G401 (cell line): ENCODE measurements at places on chromosomes 6 and 20. TPM values are rescaled to one million over a fixed set of nuclear protein-coding genes. Genes with fewer than 3 reads are reported as not detected.

GRCh38 chr6:75246386-75246785 lies 2.8 kb upstream of the COX7A2 start:
- no peak for DNase-seq

- peak; percentile 12 for DNase-seq
These were observed 520.8 kb downstream of the EPM2A start for GRCh38 chr6:145214570-145214969.

- DNase-seq: peak; percentile 82
These were observed 241.9 kb upstream of the MOCS1 start for GRCh38 chr6:40176152-40176551.

DNA sequence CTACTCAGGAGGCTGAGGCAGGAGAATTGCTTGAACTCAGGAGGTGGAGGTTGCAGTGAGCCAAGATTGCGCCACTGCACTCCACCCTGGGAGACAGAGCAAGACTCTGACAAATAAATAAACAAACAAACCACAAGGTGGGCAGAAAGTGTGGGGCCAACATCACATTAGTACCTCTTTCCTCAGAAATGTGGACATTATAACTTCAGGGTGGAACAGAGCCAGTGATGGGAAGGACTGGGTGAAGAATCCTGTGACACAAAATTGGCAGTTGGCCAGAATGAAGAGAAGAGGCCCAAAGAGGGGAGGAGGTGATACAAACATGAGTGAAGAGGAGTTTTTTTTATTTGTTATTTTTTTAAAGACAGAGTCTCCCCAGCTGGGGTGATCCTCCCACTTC lies 50.6 kb downstream of the NUP153 start:
- no peak for DNase-seq

ZNF311 gene
- not detected in 2 replicates for total RNA-seq

EPB41L1 gene
- 12.9 and 22.7 TPM in 2 replicates for total RNA-seq

ACTR5 gene
- total RNA-seq: 10.9 and 28.1 TPM in 2 replicates

ACAT2 gene
- 46.7 and 79.7 TPM in 2 replicates for total RNA-seq

- no peak for DNase-seq
These were observed 28.1 kb downstream of the TOX2 start for GRCh38 chr20:43942667-43943285.

SFTA2 gene
- total RNA-seq: not detected in 2 replicates

GRCh38 chr6:125164696-125165095 lies 11.1 kb downstream of the TPD52L1 start:
- DNase-seq: no peak

- no peak for DNase-seq
These were observed 42.9 kb downstream of the TMEM244 start for GRCh38 chr6:129818251-129818650.

DNA sequence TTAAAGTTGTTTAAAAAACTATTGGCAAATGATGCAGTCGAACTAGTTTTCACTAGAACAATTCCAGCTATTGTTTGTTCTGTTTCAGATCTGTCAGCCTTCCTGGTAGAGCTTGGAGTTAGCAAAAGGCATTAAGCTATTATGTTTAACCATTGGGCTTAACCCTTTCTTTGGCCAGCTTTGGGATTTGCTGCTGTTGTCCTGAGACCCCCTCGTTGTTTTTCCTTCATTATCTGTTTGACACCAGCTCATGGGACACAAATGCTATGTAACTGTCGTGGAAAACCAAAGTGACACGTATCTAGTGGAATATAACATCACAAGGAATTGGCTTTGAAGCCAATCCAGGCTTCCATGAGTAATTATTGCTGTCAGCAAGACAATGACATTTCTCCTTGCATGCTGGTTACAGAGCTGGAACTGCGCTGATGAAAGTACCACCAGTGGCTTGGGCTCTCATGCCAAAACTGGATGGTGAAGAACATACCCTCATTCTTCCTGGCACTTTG lies 96.0 kb downstream of the EYA2 start:
- DNase-seq: no peak

DNA sequence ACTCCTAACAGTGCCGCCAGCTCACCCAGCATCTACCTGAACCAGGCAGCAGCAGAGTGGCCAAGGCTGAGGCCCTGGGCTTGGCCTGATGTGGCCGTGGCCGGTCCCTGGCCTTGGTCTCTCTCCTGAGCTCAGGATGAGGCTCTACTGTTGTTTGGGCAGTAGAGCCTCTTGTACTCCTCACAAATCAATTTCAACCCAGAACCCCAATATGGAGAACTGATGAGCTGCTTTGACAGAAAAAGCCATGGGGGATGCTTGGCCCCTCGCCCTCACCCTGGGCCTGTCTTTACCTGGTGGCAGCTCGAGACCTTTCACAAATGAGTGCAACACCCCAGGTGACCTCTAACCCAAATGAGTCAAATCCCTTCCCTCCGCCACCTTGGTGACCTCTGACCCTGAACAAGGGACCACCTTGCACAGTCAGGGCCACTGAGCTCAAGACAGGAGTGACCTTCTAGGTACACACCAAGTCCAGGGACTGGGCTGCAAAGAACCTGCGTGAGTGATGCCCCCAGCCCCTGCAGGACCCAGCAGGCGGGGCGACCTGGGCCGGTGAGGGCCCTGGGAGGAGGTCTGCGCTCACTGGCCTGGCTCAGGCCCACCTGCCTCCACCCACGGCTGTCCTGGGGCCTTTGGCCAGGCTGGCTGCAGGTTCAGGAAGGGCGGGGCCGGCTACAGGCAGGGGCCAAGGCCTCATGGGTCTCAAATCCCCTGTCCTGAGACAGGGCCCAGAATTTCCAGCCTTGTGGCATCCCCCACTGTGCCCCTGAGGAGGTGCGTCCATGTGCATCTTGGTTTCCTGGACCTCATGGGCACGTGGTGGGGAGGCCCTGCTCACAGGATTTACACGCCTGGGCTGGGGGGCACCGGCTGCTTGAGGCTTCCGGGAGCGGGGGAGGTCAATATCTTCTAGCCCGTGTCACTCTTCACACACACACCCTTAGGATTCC lies 30.2 kb downstream of the PSMG4 start:
- DNase-seq: no peak

DNA sequence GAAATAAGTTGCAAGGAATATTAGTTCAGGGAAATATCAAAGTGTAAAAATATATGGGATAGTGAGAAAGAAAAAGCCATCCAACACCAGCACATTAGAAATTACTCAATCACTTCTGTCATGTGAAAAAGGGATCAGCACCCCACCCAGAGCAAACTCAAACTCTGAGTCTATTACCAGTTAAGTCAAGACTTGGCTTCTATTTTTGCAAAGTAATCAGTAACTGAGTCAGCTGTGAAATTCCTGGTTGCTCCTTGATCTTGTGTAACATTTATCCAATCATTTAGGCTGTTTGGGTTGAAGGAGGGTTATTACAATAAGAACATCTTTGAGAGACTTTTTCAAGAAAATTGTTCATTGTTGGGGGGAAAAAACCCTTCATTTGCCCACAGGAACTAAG lies 51.2 kb downstream of the SLC22A23 start:
- no peak for DNase-seq

DNA sequence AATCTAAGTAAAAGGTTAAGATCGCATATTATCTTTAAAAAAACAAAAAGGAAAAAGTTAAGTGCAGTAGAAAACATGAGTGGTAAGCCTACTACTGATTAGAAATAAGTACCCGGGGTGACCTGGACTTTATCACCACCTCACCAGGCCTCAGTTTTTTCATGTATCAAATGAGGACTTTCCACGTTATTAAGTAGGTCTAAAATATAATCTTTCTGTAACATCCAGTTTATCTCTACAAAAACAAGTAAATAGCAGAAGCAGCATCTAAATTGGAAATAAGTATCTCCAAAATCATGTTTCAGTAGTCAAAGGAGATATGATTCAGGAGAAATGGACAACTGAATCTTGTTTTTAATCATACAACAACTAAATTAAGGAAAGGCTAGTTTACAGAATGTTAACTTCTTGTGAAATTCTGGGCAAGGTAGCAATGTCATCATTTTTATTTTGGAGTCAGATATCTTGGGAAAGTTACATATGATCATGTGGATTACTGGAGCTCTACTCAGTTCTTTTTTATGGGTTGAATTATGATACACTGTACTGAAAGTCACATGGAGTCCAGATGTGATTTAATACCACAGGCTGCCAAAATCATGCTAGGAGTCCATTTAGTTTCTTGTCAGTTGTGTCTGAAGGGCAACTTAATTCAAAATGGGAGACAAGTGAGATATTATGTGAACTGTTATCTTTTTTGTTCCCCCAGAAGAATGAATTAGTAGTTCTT lies 114.7 kb upstream of the PRL start:
- no peak for DNase-seq

- DNase-seq: peak; percentile 5
These were observed 636.0 kb downstream of the BCKDHB start for GRCh38 chr6:80742481-80742880.

DNA sequence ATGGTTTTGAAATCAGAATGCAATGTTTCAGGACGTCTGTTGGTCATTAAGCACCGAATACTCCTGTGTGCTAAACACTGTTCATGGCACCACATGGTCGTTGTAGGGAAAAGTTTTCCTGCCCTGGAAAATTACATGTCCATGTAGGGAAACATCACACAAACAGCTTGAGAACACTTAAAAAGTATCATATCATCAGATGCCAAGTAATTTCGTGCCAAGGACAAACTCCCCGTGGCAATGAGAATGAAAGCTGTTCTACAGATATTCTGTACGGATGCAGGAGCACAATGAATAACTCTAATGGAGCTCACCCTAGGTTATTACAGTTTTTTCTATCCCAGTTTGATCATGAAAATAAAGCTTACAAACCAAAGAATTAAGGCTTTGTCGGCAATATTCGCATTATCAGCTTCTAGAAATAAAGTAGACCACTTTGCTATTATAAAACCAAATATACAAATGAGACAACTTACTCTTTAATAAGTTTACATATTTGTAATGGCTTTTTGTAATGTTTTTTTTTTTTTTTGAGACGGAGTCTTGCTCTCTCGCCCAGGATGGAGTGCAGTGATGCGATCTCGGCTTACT lies 4.6 kb upstream of the DST start:
- peak; percentile 32 for DNase-seq

DNA sequence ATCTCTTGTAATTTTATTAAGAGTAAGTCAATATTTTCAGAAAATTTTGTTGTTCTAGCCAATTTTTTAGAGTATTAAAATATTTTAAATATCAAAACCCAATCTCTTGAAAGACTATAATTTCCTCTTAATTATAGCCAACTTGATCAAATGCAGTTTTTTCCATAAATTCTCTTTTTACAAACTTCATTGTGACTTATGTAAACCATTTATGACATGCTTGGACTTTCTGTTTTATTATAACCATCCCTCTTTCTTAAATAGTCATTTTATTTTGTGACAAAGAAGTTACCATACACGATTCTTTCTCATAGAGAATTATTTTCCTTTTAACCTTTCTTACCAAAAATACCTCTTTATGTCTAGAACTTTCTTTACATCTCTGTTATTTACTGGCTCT lies 1075.5 kb downstream of the KHDRBS2 start:
- DNase-seq: no peak

GRCh38 chr6:147154454-147154853 lies 49.8 kb upstream of the STXBP5 start:
- DNase-seq: no peak

DNA sequence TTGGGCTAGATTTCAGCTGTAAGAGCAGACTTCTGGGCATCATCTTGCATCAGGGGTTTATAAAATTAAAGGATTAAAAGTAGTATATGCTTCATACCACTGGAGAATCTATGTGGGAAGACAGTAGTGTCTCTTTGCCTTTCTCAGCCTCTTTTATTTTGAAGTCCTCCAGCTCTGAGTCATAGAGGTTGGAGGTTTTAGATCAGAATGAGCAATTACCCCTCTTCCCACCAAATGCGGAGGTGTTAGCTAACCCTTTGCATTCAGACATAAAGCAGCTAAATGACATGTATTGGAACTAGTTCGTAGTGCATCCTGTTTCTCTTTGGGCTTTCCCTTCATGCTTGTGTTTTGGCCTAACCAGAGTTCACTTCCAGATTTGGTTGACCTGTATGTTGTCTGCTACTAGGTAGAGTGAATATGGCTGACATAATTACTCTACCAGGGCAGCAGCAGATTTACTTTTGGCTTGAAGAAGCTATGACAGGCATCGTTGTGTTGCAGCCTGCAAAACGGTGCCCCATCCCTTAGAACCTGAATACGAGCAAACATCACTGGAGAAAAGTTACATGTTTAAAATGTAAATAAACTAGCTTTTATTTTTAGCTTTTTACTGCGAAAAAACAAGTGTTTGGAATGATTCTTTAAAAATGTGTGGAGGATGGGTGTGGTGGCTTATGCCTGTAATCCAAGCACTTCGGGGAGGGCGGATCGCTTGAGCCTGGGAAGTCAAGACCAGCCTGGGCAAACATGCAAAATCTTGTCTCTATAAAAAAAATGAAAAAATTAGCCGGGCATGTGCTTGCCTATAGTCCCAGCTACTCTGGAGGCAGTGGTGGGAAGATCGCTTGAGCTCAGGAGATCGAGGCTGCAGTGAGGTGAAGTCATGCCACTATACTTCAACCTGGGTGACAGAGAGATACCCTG lies 82.2 kb downstream of the MYO6 start:
- DNase-seq: peak; percentile 10

DNA sequence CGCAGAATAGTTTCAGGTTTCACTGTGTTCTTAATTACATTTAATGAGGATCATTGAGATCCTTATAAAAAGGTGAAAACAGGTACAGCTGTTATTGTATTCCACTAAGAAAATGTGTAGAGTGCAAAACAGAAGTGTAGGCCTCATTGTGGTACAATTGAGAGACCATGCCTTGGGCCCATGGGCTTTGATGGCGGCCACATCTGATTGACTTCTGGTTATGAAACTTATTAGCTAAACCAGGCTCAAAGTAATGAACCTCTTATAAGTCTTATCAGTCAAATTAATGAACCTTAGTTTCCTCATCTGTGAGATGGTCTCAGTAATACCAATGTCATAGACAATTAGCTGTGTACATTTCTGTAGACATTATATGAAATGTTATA lies 148.7 kb downstream of the ZDHHC14 start:
- DNase-seq: no peak

GRCh38 chr20:3730803-3731672 lies 1.4 kb upstream of the HSPA12B start:
- no peak for DNase-seq

DNA sequence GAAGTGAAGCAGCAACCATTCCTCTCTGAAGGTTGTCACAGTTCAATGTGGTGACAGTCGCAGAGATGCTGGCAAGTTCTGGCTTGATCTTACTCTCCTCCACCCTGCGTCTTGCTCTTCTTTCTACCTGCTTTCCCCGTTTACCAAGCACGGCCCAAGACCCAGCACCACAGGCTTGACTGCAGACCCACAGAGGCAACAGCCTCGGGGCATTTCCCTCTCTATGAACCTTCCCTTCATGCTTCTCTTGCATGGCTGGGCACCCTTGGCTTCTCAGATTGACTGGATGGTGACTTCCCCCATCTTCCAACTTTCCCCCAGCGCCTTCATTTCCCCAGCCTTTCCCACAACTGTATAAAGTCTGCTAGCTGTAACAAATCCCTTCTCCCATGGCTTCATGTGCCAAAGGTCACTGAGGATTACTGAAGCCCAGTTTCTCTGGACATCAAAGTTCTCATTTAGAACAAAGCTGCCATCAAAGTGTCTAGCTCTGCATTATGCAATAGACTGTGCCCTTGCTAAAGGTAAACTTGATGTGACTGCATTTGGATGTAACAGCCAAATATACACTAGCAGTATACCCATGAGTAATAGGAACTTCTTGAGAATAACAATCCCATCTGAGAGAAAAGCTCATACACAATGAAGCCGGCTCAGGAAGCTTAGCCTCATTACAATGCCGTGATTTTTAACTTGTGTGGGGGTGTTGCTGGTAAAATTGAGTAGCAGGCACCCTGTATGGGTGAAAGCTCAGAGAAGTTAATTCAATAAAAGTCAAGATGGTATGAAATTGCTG lies 723.1 kb upstream of the FLRT3 start:
- no peak for DNase-seq

PXDC1 gene
- total RNA-seq: 1.4 and 2.1 TPM in 2 replicates

DEF6 gene
- total RNA-seq: 11.3 and 12.6 TPM in 2 replicates

SDC4 gene
- total RNA-seq: 16.4 and 24.7 TPM in 2 replicates

GGTLC1 gene
- not detected in 2 replicates for total RNA-seq
